Stimulated activated CD8-positive, alpha-beta memory T cell treated with anti-CD3 and anti-CD28 coated beads, Interleukin-15, amount 100 ng/mL, for 4 hours (primary cell): ENCODE measurements at places on chromosomes 6 and 20.
A peak's percentile ranks its signal among the peaks of the same experiment; 100 is the strongest.

- no peak for DNase-seq
Measured at GRCh38 chr6:114862064-114862463, 519.2 kb upstream of the HS3ST5 start.

- DNase-seq = no peak
Measured at GRCh38 chr6:157768863-157769551, 54.0 kb upstream of the SNX9 start.

DNA sequence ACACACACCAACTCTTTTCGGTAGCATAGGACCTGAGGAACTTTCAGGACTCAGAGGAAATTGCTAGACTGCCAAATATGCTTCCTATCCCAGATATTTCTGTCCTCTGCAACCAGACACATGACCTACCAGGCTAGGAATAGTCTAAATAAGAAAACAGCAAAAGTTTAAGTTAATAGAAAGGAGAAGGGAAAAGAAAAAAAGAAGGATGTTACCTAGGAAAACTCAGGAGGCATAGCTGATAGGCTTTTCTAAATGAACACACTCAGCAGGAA, 74.6 kb downstream of the MAP3K5 start:
- DNase-seq = no peak

GRCh38 chr6:139514819-139515218, 140.4 kb upstream of the CITED2 start:
- no peak for DNase-seq

DNA sequence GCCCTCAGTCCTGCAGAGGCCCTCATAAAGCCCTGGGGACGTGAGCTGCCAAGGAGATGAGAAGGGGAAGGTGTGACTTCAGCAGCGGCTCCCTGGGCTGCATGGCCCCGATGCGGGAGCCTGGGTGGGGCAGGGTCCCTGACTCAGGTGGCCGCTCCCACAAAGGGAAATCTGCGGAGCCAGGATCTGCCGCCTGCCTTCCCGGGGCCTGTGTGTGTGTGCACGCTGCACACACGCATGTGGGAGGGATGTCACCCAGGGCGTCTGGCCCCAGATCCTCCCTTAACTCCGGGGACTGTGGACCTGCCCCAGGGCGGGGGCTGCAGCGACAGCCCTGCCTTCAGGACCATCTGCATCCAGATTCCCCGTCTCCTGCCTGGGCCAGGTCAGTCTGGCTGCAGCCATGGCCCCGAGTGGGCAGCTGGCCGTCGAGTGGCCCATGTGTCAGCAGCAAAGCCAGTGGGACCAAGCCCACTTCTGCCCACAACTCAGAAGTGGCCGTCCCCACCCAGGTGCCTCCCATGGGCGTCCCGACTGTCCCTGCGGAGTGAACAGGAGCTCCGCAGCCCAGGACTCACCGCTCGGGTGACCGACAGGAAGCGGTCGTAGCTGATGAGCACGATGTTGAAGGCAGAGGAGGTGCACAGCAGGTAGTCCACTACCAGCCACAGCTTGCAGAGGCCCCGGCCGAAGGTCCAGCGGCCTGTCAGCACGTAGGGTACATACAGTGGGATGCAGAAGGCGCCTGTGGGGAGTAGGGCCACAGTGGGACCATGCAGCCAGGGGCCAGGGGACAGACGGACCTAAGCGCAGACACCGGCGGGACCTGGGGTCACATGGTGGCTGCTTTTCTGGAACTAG, 1.9 kb downstream of the HRH3 start:
- no peak for DNase-seq

- DNase-seq = no peak
Measured at GRCh38 chr6:153301602-153302001, 170.5 kb upstream of the RGS17 start.

DNA sequence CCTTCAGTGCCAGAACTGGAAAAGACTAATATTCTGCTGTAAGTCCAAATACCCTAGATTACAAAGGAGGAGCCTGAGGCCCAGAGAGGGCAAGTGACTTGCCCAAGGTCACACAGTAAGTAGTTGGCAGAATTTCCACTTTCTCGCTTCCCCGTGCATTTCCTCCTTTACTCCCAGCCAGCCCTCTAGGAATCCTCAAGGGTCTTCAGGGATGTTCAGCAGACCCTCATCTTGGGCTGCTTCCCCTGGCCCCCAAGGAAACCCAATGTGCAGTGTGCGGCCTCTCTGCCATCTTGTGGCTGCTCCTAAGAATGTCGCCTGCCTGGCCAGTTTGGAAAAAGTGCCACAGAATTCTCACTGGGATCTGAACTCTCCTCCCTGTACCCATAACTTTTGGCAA, 217.7 kb upstream of the LRFN2 start:
- no peak for DNase-seq

GRCh38 chr20:44646023-44646640, 5.4 kb downstream of the ADA start:
- DNase-seq = no peak

DNA sequence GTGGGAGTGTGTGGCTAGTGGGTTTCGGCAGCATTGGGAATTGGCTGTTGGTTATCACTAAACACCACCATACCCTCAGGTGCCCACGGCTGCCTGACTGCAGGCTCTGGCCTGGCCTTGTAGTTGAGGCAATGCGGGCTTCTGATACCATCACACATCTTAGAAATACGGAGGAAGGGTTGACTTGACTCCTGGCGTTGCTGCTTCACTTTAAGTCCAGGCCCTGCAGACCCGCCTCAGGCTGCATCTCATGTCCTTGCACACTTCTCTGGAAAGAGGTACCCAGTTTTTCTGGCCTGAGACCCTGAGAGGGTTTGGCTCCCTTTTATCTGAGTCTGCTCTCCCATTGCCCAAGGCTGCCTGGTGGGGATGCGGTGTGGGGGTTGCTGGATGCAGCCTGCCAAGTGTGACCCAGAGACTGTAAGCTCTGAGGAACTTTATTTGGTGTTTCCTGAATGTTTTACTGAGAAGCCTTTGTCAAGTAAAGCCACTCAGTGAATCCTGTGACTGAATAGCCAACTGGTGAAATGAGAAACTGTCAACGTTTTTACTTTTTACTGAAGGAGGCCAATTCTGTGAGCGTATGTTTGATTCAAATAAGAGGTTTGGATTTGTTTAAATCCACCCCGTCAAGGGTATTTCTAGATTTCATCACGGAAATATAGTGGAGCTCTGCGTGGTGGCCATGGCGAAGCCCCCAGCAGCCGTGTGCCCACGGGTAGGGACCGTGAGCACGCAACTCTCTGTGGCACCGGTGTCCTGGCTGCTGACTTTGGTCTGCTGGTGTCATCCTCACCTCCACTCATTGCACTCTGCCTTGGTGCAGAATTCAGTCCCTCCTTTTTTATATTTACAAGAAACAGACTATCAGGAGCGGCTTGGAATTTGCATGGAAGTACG, 160.1 kb downstream of the DTNBP1 start:
- no peak for DNase-seq

- DNase-seq = no peak
Measured at GRCh38 chr6:37602346-37602745, 95.3 kb downstream of the MDGA1 start.

DNA sequence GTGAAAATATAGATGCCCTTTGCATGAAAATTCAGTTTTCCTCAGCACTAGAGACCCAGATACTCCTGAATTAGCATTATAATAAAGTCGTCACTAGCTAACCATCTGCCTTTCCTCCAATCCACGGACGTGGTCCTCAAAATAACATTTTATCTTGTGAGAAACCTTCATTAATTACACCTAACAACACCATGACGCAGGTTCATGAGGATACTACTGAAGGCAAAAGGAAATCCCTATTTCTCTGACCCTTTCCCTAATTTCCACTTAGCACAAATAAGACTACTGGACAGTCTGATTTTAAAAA, 1.3 kb upstream of the PNISR start:
- no peak for DNase-seq

DNA sequence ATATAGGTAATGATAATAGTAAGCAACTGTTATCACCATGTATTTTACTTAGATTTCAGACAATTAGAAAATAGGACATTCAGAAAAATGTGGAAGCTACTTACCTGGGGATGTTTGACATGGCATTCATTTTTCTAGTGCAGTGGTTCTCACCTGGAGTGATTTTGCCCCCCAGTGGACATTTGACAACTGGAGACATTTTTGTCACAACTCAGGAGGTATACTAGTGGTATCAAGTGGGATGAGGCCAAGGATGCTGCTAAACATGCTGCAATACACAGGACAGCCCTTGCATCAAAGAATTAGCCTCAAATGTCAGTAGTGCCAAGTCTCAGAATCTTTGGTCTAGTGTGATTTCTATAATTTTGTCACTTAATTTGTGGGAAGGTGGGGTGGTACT, 36.1 kb downstream of the NUS1 start:
- no peak for DNase-seq

DNA sequence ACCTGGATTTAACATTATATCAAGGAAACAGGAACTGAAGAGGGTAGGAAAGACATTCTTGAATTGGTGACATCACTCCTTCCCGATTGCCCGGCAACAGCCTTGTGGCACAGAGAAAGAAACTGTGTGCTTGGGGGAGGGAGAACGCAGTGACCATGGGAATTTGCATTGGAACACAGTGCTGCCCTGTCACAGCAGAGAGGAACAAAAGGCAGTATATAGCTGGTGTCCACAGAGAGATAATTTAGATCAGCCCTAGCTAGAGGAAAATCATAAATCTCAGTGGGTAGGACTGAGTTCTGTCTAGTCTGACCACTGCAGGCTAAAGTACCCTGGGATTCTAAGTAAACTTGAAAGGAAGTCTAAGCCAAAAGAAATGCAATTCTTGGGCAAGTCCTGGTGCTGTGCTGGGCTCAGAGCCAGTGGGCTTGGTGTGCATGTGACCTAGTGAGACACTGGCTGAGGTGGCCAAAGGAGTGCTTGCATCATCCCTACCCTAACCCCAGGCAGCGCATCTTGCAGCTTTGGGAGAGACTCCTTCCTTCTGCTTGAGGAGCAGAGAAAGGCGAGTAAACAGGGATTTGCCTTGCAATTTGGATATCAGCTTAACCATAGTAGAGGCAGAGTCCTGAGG, 697.6 kb downstream of the HACE1 start:
- DNase-seq = no peak

GRCh38 chr6:41836022-41836659, 48.6 kb downstream of the TOMM6 start:
- no peak for DNase-seq

DNA sequence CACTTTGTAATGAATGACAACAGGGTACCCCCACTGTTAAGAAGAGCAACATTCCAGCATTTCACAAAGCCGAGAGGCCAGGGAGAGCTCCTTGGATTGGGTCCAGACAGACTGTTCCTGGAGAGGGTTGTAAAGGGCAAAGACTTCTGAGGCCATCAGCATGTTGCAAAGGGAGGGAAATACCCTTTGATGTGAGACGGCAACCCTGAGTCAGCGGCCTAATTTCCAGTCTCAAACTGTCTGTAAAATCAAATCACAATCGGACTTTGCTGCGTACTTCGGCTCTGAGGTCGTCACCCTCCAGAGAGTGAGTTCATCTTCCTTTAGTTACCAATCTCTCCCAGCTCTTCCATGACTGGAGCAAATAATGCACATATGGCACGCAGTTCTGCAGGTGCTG, 101.0 kb upstream of the DTNBP1 start:
- no peak for DNase-seq

- no peak for DNase-seq
Measured at GRCh38 chr6:165762876-165763275, 99.8 kb upstream of the PDE10A start.

GRCh38 chr20:7728338-7728737, 211.9 kb downstream of the HAO1 start:
- DNase-seq = no peak

- no peak for DNase-seq
Measured at GRCh38 chr6:152012227-152012626, 204.7 kb downstream of the ESR1 start.

DNA sequence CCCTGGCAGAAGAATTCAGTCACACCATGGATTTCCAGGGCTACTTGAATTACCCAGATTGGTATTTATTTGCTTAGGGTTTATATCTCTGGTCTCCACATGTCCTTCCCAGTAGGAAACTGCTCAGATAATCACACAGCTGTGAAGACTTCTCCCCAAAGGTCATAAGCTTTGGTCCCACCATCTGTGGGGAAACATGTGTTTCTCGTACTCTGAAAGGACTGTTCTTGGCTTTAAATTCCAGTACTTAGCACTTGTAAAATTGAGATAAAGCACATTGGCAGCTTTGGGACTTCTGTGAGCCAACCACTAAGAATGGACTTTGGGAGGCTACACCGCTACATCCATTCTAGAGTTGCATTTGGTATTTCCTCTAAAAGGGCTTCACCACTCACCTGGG, 205.3 kb upstream of the FOXA2 start:
- DNase-seq = no peak

DNA sequence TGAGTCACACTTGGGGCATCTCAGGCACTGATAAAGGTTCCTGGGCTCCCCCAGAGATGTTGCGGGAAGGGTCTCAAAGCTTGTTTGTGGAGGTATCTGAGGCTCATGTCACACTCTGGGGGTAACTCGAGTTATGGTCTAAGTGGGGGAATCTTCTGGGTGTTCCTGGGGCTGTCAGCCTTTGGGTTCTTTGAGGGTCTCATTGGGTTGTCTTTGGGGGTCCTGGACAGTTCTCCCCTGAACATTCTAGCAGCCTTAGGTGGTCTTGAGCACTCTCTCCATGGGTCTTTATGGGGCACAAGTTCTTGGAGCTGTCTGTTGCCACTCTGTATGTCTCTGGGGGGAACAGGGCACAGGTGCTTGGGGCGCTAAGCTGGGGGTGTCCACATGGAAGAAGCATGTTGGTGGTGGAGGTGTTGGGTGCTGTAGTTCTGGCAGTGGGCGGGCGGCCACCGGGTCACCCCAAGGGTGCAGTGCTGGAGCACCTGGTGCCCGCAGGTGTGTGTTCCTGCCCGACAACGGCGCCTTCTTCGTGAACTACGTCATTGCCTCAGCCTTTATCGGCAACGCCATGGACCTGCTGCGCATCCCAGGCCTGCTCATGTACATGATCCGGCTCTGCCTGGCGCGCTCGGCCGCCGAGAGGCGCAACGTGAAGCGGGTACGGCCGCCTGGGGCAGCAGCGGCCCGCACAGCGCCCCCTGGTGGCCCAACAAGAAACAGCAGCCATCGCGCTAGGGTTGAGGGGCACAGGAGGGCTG, 7.1 kb upstream of the CAPN11 start:
- DNase-seq = peak; percentile 52

GRCh38 chr6:151252634-151253033, 12.9 kb downstream of the AKAP12 start:
- no peak for DNase-seq

GRCh38 chr6:157792671-157793070, 30.4 kb upstream of the SNX9 start:
- no peak for DNase-seq

GRCh38 chr6:42618686-42619085, 54.9 kb downstream of the UBR2 start:
- no peak for DNase-seq

DNA sequence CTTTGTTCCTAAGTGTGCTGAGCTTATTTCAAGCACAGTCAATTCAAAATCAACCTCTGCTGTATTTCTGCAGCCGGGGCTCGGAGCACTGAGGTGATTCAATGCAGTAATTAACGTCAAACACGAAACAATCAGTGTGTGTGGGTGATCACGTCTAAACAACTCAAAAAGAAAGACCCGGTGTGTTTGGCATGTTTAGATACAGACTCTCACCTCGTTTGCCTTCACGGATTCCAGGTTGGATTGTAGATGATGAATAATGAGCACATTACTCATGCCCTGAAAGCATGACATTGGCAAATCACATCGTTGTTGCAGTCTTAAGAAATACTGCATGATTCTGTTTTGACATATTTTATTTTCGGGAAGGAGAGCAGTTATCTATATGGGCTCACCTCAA, 231.0 kb downstream of the QKI start:
- no peak for DNase-seq
